GM23248 (cell line): ENCODE measurements at places on chromosomes 7 and 10. TPM values are rescaled to one million over a fixed set of nuclear protein-coding genes. Genes with fewer than 3 reads are reported as not detected.

DNA sequence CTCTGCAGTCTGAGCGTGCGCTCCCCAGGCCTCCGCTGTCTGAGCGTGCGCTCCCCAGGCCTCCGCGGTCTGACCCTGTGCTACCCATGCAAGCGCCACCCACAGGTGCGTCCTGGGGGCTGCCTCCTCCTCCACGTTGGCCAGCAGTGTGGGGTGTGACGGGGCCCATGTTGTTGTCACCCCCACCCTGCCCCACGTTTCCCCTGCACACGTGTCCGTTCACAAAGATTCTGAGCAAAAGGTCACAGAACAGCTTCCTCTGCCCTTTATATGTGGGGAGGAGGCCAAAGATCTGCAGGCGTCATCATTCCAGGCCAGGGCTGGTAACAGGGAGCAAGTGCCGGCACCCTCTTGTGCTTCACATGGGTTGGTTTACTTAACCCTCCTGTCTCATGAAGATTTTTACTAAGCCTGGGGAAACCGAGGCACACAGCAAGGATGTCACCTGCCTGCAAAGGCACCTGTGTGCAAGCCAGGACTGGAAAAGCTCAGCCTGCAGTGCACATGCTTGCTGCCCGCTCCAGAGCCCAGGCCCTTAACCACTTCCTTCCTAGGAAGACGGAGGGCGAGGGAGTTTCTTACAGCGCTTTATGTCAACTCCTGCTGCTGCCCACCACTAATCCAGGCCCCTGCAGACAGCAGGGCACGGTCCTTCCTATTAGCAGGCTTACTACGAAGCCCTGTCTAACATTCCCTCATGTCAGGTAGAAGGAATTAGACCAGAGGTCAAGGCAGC, 4.8 kb downstream of the GPR146 start:
- H3K36me3 ChIP-seq, result no peaks in the 10 kb centered on the region
- H3K4me3 ChIP-seq, result no peak overlapping the region
- H3K27ac ChIP-seq, result no peak overlapping the region
- no peaks in the 10 kb centered on the region for H3K27me3 ChIP-seq
- no peaks in the 10 kb centered on the region for H3K4me1 ChIP-seq
- DNase-seq, result no peak

GRCh38 chr10:24886290-24886680, 66.1 kb downstream of the PRTFDC1 start:
- no peak overlapping the region for H3K4me3 ChIP-seq
- H3K36me3 ChIP-seq, result no peaks in the 10 kb centered on the region
- H3K27ac ChIP-seq, result no peak overlapping the region
- no peak for DNase-seq
- peaks cover 29% of the 10 kb centered on the region for H3K4me1 ChIP-seq

DNA sequence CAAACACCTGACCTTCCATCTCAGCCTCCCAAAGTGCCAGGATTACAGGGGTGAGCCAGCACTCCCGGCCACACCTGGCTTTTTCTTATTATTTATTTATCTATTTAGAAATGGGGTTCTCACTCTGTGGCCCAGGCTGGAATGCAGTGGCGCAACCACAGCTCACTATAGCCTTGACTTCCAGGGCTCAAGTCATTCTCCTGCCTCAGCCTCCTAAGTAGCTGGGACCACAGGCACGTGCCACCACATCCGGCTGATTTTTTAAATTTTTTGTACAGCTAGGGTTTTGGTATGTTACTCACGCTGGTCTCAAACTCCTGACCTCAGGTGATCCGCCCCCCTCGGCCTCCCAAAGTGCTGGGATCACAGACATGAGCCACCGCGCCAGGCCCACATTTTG, 56.9 kb upstream of the MYL10 start:
- H3K36me3 ChIP-seq, result no peaks in the 10 kb centered on the region

- H3K4me3 ChIP-seq, result no peak overlapping the region
- H3K27me3 ChIP-seq, result no peaks in the 10 kb centered on the region
- DNase-seq, result peak; percentile 99
- H3K4me1 ChIP-seq, result peaks cover 45% of the 10 kb centered on the region
- no peaks in the 10 kb centered on the region for H3K36me3 ChIP-seq
Observed at GRCh38 chr7:130363026-130363847, 17.1 kb upstream of the CPA1 start.

DNA sequence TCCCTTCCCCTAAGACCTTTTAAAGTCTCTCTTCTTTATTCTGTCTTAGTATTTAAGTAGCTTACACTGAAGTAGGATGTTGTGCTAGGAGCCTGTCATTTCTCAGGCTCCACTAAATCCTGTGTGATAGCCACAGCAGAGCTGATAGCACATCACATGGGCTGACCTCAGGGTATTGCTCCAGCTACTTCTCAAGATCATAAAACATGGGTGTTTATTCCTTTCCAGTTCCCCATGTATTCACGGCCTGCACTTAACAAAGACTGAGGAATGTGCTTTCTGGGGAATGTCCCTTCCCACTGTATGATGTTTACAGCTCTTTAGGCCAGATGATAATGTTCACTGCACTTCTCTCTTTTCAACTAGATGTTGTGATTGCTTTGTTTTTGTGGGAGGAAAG, 1086.8 kb downstream of the KCNMA1 start:
- no peaks in the 10 kb centered on the region for H3K36me3 ChIP-seq
- H3K27me3 ChIP-seq, result peaks cover 7% of the 10 kb centered on the region; the same call in 1 of the 2 replicates
- no peak for DNase-seq
- H3K27ac ChIP-seq, result no peak overlapping the region
- H3K4me3 ChIP-seq, result no peak overlapping the region

- H3K27me3 ChIP-seq, result no peaks in the 10 kb centered on the region
- peak; percentile 88 for DNase-seq
- peak overlapping the region; percentile 89 for H3K27ac ChIP-seq
Observed at GRCh38 chr10:102133373-102134195, 744 bp downstream of the PPRC1 start.

GRCh38 chr10:12719365-12719764, 282.1 kb downstream of the CCDC3 start:
- no peak overlapping the region for H3K27ac ChIP-seq
- no peak overlapping the region for H3K4me3 ChIP-seq
- peak; percentile 56 for DNase-seq
- H3K4me1 ChIP-seq, result peaks cover 29% of the 10 kb centered on the region

DNA sequence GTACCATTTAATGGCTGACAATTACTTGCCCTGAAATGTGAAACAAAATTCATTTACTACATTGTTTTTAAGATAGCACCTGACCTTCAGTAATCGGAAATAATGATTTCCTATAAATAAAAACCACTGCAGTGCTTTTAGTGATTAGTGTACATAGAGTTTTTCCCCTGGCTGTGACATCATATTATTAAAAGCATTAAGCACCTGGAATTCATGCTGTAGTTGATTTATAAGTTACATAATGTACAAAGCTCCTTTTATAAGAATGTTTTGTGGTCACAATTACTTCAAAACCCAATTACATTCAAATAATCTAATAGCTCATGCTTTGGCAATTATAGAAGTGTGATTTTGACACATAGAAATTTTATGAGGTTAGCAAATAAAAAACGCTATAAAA, 44.3 kb upstream of the EIF4H start:
- no peaks in the 10 kb centered on the region for H3K27me3 ChIP-seq
- DNase-seq, result no peak
- no peaks in the 10 kb centered on the region for H3K36me3 ChIP-seq
- H3K4me1 ChIP-seq, result 0 out of 2 replicates have a peak, but pooled peaks cover 4% of the 10 kb centered on the region
- no peak overlapping the region for H3K4me3 ChIP-seq
- H3K27ac ChIP-seq, result no peak overlapping the region

DNA sequence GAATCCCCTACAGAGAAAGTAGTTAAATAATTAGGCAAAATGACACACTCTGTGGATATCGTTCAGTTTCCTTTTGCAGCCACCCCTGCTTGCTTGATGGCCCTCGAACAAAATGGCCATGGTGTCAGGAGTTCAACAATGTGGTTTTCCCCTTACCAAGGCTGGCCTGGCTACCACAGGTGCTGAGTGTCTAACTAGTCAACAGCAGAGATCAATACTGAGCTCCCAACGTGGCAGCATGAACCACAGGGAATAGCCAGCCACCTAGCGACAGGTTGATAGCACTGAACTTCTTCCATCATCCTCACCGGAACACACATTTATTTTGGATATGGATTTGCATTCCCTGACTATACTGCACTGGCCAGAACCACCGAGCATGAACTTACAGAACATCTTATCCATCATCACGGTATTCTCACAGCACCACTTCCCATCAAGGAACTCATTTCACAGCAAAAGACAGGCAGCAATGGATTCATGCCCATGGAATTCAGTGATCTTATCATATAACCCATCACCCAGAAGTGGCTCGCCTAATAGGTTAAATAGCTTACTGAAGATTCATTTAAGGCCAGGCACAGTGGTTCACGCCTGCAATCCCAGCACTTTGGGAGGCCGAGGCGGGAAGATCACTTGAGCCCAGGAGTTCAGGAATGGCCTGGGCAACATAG, 6.3 kb downstream of the C10orf67 start:
- no peak overlapping the region for H3K4me3 ChIP-seq
- H3K27ac ChIP-seq, result peak overlapping the region; percentile 64
- DNase-seq, result peak; percentile 70

GRCh38 chr10:84762754-84763394, 434.5 kb downstream of the CCSER2 start:
- H3K4me3 ChIP-seq, result no peak overlapping the region
- DNase-seq, result no peak
- no peak overlapping the region for H3K27ac ChIP-seq

GRCh38 chr10:116925056-116925455, 75.8 kb downstream of the ENO4 start:
- H3K36me3 ChIP-seq, result no peaks in the 10 kb centered on the region
- DNase-seq, result no peak
- no peaks in the 10 kb centered on the region for H3K27me3 ChIP-seq
- no peak overlapping the region for H3K27ac ChIP-seq

DNA sequence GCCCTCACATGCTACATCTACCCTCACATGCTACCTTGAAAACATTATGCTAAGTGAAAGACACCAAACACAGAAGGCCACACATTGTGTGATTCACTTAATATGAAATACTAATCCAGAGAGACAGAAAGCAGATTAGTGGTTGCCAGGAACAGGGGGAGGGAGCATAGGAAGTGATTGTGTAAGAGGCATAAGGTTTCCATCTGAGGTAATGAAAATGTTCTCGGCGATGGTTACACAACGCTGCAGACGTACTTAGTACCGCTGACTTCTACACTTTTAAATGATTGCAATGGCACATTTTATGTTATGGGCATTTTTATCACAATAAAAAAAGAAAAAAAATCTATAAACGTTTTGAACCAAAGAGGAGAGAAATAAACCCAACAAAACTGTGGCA, 742.3 kb downstream of the TYW1 start:
- no peaks in the 10 kb centered on the region for H3K27me3 ChIP-seq
- no peaks in the 10 kb centered on the region for H3K4me1 ChIP-seq
- H3K27ac ChIP-seq, result no peak overlapping the region
- H3K4me3 ChIP-seq, result no peak overlapping the region

DNA sequence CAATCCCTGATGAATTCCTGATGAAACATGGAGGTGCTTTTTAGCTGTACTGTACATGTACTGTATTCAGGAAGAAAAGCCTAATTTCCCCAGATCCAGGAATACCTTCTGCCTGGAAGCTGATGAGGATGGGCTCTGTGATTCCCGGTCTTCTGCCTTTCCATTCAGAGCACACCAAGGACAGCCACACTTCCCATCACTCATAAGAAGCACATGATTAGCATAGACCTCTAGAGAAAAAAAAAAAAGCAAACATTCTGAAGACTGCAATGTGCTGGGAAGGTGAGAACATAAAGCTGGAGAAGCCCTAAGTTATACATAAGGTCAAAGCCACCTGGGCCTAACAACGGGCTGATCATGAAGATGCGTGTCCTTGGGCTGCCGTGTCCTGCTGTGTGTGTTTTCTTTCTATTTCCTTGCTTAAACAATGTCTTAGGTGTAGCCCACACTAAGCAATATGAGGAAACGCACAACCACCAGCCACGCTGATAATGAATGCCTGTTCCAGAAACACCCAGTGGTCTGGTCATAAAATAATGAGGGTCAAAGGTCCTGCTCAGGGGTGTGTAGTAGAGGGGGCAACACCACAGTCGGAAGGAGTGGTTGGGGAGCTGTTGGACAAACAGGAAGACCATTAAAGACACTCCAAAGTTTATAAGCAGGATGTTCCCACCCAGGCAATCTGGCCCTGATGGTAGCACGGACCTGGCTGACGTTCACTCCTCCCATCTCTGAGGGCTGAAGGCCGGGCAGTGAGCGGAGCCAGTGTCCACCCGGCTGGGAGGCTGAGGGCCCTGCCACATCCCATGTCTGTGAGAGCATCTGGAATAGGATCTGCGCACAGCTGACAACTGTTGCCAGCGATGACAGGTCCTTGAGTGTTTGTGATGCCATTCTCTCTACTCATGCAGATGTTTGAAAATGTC, 7.9 kb downstream of the PKD1L1 start:
- peaks cover 42% of the 10 kb centered on the region for H3K4me1 ChIP-seq
- peak overlapping the region; percentile 89 for H3K27ac ChIP-seq
- peak overlapping the region; percentile 37; the same call in 1 of the 2 replicates for H3K4me3 ChIP-seq
- H3K36me3 ChIP-seq, result no peaks in the 10 kb centered on the region

- DNase-seq, result no peak
- no peaks in the 10 kb centered on the region for H3K27me3 ChIP-seq
- no peak overlapping the region for H3K27ac ChIP-seq
- H3K4me3 ChIP-seq, result no peak overlapping the region
Observed at GRCh38 chr7:102073931-102074880, 212.5 kb upstream of the SH2B2 start.

DNA sequence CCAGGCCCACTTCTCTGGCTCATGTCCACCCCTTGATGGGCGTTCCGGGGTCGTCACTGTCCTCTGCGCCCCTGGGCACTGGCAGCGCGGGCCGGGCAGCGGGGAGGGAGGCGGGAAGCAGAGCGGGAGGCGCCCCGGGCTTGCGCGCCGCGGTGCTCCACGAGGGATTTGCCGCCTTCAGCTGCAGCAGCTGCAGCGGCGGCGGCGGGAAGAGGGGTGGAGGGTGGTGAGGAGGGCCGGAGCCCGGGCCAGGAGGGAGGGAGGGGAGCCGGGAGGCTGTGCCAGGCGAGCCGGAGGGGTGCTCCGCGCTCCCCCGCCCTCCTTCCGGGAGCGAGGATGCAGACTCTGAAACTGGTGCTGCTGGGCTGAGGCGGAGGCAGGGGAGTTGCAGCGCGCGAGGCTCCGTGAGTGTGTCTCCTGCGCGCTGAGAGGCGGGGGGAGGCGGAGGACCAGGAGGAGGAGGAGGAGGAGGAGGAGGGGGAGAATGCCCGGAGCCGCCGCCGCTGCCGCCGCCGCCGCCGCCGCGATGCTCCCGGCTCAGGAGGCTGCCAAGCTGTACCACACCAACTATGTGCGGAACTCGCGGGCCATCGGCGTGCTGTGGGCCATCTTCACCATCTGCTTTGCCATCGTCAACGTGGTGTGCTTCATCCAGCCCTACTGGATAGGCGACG, at the start of gene LHFPL3:
LHFPL3 (plus strand) TSS at position 308 of the 674 bp plus-strand sequence.
- H3K27ac ChIP-seq, result no peak within 1 kb of the TSS
- no peaks in the 10 kb centered on the region for H3K4me1 ChIP-seq
- DNase-seq, result peak; percentile 16
- H3K4me3 ChIP-seq, result peak within 1 kb of the TSS; percentile 42
- peaks cover 56% of the 10 kb centered on the region for H3K27me3 ChIP-seq

Gene SORBS1
- 0.13 and 1.2 TPM in 2 replicates for total RNA-seq

Gene PLAU
- total RNA-seq, result 13.3 and 13.8 TPM in 2 replicates

Gene CACNA2D1
- 21.2 and 31.1 TPM in 2 replicates for total RNA-seq

Gene PRRT4
- not detected in 2 replicates for total RNA-seq

Gene SFTPA2
- total RNA-seq, result not detected in 2 replicates

Gene SSC4D
- 0.43 TPM in 1 of 2 replicates, not detected in the other for total RNA-seq
